ENCODE measurements at places on chromosomes 6 and 20.

DNA sequence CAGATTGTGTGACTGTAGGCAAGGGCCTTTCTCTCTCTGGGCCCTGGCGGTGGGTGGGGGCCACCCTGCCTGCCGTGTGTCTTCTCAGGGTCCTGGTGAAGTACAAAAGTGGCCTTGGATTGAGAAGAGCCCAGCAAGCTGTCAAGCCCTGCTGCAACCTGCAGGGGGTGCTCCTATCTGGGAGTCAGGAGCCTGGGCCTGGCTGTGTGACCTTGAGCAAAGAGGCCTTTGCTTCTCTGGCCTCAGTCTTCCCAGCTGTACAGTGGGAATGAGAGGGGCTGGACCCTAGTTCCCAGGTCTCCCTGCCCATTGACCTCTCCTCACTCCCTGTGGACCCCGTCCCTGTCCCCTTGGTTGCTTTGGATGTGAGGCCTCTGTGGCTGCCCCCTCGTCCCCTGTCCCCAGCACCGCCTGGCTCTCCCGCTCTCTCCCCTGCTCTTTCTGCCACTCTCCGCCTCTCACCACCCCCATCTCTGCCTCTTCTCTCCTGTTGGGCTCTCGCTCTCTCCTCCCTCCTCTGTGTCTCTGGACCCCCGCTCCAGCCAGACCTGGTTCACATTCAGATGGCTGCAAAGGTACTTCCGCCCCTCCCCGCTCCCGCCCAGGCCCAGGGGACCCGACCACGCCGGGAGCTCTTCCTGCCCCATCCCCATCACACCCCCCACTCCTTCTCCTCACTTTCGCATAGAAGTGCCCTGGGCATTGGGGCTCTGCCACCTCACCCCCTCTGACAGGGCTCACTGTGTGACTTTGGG, 46.7 kb downstream of the SRC start:
- no peak for DNase-seq

DNA sequence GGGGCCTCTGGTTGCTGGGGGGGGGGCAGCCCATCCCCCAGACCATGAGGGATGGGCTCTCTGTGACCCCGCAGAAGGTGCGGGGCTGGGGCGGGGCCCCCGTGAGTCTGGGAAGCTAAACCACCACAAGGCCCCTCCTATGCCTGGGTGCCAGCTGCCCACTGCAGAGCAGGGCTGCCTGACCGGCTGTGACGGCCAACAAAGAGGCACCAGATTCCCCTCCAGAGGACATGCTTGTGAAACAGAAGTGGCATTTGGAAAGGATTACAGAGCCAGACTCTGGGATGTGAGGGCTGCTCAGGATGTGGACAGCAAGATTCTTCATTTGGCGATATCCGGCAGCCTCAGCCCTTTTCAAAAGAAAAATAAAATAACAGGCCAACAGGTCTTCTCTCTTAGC, 16.5 kb upstream of the NTSR1 start:
- no peak for DNase-seq

- no peak for DNase-seq
These were observed 143.4 kb upstream of the HMGN3 start for GRCh38 chr6:79377888-79378348.

DNA sequence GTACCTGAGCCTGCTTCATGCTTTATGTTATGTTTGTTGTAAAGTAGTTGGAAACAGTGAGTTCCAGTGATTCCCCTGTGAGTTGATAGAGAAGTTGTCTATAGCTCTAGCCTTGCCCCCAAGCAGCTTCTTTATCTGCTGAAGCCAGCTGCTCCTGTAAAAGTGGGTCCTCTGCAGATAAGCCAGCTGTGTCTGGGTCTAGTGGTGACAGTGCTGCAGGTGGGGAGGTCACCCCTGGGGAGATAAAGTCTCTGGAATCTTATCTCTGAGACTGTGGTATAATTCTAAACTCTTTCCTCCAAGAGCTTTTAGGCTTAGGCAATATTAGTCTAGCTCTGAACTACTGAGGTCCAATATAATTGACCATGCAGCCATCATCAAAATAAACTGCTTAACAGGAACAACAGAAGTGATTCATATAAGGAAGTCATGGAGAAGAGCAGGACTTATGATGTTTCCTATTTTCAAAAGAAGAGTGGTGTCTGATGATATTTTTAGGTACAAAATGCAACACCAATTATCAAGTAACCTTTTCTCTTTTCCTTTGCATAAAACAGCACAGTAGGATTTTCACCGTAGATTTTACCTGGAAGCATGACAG, 44.2 kb upstream of the TMEM217 start:
- DNase-seq, result no peak

GRCh38 chr6:39173270-39173669, 56.0 kb downstream of the KCNK5 start:
- no peak for DNase-seq

DNA sequence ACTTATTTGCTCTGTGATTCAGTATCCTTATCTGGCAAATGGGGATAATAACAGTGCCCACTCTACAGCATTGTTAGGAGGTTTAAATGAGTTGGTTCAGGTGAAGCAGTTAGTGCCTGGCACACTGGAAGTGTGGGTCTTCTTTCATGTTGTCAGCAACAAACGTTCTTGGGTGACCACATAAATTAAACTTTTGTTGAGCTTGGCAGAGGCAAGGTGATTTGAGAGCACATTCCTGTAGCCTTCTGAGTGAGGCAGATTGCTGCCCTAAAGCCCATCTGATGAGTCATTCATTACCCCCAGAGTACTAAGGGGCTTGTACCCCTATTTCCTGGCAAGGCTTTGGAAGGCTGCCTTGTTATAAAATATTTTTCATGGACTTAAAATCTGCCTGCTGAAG, 25.8 kb downstream of the SEC23B start:
- DNase-seq, result no peak

DNA sequence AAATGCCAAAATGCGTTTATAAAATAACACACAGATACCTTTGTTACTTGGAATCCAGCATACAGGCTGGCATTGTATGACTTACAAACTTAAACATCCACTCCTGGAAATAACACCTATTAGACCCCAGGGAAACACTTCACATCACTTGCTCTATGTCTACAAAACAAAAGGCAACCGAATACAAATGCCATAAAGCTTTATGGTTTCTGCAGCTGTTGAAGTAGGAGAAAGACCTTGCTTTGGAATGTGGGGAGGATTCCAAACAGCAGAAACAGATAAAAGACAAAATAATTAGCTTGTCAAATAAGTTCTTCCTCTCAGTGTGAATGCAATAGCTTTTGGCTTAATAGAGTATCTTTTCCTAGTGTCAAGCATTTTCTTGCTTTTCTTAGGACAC, 9.8 kb upstream of the AMD1 start:
- no peak for DNase-seq

DNA sequence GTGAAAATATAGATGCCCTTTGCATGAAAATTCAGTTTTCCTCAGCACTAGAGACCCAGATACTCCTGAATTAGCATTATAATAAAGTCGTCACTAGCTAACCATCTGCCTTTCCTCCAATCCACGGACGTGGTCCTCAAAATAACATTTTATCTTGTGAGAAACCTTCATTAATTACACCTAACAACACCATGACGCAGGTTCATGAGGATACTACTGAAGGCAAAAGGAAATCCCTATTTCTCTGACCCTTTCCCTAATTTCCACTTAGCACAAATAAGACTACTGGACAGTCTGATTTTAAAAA, 1.3 kb upstream of the PNISR start:
- DNase-seq, result no peak

- DNase-seq, result no peak
These were observed 77.4 kb upstream of the ELOVL5 start for GRCh38 chr6:53426117-53426516.

DNA sequence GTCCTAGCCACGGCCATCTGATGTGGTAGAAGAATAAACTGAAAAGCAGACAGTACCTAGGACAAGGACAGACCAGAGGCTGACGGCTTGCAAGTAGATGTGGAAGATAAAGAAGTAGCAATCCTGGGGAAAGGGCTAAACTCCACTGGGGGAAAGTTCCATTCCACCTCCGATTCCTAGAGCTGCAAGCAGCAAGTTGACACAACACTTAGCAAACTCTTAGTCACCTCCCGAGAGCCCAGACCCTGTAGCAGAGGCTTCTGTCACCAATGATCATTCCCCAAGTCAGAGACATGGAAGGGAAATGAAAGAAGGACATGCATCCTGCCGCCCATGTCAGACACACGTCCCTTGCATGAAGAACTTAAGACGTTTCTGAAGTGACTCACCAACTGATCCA, 99.2 kb upstream of the RPS6KA2 start:
- DNase-seq, result no peak

All from GM12878 (cell line).